HFFc6 (cell line): ENCODE measurements at places on chromosomes 11 and 22. TPM values are rescaled to one million over a fixed set of nuclear protein-coding genes. Genes with fewer than 3 reads are reported as not detected.

DNA sequence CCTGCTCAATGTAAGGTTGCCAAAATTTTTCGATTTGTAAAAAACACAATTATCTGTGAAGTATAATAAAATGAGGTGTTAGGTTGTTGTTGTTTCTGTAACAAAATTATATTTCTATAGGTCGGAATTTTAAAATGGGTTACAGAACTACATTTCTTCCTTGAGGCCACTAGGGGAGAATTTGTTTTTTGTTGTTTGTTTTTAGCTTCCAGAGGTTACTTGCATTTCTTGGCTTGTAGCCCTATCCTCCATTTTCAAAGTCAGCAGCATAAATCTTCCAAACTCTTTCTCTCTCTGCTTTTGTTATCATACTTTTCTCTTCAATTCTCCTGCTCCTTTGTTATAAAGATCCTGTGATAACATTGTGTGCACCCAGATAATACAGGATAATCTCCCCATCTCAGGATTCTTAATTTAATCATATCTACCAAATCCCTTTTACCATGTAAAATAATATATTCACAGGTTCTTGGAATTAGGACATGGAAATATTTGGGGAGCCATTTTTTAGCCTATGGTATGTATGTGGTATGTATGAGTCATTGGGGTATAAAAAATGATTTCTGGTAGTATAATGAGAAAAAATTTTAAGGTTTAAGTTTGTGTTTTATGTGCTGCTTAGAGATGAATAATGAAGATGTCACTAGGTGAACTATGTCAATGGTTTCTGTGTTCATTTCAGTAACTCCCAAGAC is 9.4 kb upstream of the PATL1 start:
- peaks cover 2% of the 10 kb centered on the region; the same call in 1 of the 2 replicates for H3K27me3 ChIP-seq
- peak; percentile 35 for DNase-seq
- H3K4me3 ChIP-seq, result no peak overlapping the region
- H3K4me1 ChIP-seq, result peaks cover 29% of the 10 kb centered on the region
- H3K36me3 ChIP-seq, result no peaks in the 10 kb centered on the region
- peak overlapping the region; percentile 67 for H3K27ac ChIP-seq

GRCh38 chr11:79193663-79194310 is 247.0 kb downstream of the TENM4 start:
- no peaks in the 10 kb centered on the region; the same call in 1 of the 2 replicates for H3K27me3 ChIP-seq
- no peak overlapping the region for H3K4me3 ChIP-seq
- peaks cover 16% of the 10 kb centered on the region; the same call in 1 of the 2 replicates for H3K36me3 ChIP-seq
- no peak for DNase-seq
- H3K4me1 ChIP-seq, result peaks cover 4% of the 10 kb centered on the region

GRCh38 chr22:27510024-27510423 is 291.5 kb downstream of the MN1 start:
- H3K27ac ChIP-seq, result no peak overlapping the region
- H3K36me3 ChIP-seq, result no peaks in the 10 kb centered on the region
- H3K4me3 ChIP-seq, result no peak overlapping the region
- peaks cover 2% of the 10 kb centered on the region; the same call in 1 of the 2 replicates for H3K27me3 ChIP-seq

DNA sequence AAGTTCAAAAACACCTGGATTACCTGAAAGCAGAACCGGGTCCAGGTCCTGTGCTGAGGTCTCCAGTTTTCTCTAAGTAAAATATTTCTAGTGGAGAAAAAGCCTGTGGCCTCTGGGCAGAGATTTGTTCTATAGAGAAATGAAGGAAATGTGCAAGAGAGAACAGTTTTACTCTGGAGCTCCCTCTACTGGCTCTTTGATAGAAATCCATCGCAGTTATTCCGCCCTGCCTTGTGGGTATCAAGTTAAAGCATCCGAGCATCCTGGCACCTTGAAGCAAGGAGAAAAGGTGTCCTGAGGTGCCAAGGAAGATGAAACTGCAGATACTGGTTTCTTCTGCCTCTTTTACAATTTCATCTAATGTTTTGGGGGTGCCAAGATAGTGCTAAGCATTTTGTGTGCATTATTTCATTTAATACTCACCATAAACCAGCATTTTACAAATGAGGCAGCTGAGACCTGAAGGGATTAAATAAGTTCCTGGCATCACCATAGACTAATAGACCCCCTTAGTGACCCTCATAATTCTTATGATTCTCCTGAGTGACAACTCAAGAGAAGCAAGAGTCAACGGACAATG is 113.1 kb upstream of the HSD17B12 start:
- H3K36me3 ChIP-seq, result no peaks in the 10 kb centered on the region
- H3K4me3 ChIP-seq, result no peak overlapping the region

DNA sequence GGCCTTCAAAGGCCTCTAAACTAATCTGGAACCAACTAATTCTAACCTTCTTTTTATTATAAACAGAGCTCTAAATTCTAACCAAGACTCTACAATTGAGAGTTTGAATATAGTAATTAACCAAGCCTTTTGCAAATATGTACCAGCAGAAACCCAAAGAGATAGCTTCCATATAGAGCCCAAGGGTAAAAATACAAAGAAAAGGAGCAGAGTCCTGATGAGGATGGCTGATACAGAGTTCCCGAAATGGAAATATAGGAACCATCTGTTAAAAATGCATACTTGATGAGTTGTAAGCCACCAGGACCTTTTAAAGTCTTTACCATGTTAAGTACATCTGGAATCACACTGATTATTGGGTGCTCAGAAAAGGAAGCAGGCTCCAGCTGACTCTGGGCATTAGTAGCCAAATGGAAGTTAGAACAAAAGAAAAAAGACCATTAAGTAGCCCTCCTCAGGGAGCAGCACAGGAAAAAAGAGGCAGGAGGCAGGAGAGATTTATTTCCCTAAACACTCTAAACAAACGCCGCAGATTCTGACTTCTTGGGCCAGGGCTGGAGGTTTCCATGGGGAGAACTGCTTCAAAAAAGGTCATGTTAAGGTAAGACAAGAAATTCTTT is 463.1 kb upstream of the FAT3 start:
- no peaks in the 10 kb centered on the region for H3K4me1 ChIP-seq
- H3K27ac ChIP-seq, result no peak overlapping the region
- H3K27me3 ChIP-seq, result no peaks in the 10 kb centered on the region
- no peak overlapping the region for H3K4me3 ChIP-seq
- no peak for DNase-seq

- H3K4me1 ChIP-seq, result peaks cover 44% of the 10 kb centered on the region
- H3K36me3 ChIP-seq, result no peaks in the 10 kb centered on the region
- no peak for DNase-seq
- peak overlapping the region; percentile 96 for H3K4me3 ChIP-seq
Observed at GRCh38 chr22:46737105-46737975, 712 bp downstream of the CERK start.

RIMBP3C gene
- 0.28 to 0.62 TPM in 2 of 3 replicates, not detected in the other for total RNA-seq

TMPRSS5 gene
- total RNA-seq, result 0.24 to 0.38 TPM in 2 of 3 replicates, not detected in the other
